Ascending aorta (tissue), 2 donors: ENCODE measurements at places on chromosomes 1 and 21. TPM values are rescaled to one million over a fixed set of nuclear protein-coding genes. Genes with fewer than 3 reads are reported as not detected.
A peak's percentile ranks its signal among the peaks of the same experiment; 100 is the strongest.

The KIFAP3 gene
- 12.6 TPM for total RNA-seq

The TP73 gene
- not detected for total RNA-seq

DNA sequence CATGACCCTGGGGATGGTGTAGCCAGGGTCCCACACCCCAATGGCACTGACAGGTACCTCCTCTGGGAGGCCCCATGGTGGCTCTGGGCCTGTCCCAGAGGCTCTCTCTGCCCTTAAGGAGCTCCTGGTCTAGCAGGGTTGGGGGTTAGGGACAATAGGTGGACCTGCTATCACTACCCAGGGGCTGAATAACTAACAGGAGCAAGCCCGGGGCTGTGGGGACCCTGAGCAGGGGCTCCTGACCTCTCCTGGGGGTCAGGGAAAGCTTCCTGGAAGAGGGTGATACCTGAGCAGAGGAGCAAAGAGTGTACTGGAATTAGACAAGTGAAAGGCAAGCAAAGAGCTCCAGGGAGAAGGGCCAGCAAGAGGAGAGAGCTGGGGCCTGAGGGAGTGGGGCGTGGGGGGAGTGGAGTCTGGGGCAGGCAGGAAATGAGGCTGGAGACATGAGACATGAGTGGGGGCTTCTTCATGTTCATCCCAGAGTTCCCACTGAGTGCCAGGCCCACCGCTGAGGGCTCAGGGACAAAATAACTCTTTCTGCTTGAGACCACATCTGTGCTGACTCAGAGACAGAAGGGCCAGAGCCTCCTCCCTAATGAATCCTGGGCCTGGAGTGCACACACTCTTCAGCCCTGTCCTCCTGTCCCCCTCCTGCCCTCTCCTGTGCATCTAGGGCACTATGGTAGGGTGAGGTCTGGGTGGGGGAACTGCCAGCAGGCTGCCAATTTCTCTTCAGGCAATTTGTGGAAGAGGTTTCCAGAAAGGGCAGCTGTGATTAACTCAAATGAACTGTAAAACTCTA is 517.6 kb downstream of the PTPRU start:
- H3K27me3 ChIP-seq, result no peaks in the 10 kb centered on the region
- H3K36me3 ChIP-seq, result no peaks in the 10 kb centered on the region
- no peak for DNase-seq
- H3K4me3 ChIP-seq, result no peak overlapping the region

- no peak for DNase-seq
- no peaks in the 10 kb centered on the region for H3K4me1 ChIP-seq
- no peaks in the 10 kb centered on the region for H3K27me3 ChIP-seq
- H3K36me3 ChIP-seq, result peaks cover 31% of the 10 kb centered on the region
- no peak overlapping the region for H3K27ac ChIP-seq
- H3K4me3 ChIP-seq, result no peak overlapping the region
Measured at GRCh38 chr1:10459184-10459583, 9.4 kb downstream of the CORT start.

DNA sequence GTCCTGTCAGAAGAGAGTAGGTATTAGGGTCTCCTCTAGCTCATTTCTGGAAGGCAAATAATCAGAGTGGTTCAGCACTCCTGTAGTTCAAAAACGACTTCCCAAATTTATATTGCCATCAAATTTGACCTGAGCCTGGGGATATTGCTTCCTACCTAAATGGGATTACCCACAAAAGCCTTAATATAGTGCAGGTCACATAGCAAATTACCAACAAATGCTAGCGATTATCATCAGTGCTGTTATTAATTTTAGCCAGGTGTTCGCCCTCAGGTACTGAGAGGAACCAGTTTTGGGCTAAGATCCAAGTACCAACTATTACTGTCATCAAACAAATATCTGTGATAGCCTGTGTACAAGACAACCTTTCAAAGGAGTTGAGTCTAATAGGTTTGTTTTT is 661.8 kb upstream of the PTBP2 start:
- no peaks in the 10 kb centered on the region for H3K4me1 ChIP-seq
- H3K36me3 ChIP-seq, result no peaks in the 10 kb centered on the region
- H3K27me3 ChIP-seq, result no peaks in the 10 kb centered on the region
- no peak for DNase-seq

DNA sequence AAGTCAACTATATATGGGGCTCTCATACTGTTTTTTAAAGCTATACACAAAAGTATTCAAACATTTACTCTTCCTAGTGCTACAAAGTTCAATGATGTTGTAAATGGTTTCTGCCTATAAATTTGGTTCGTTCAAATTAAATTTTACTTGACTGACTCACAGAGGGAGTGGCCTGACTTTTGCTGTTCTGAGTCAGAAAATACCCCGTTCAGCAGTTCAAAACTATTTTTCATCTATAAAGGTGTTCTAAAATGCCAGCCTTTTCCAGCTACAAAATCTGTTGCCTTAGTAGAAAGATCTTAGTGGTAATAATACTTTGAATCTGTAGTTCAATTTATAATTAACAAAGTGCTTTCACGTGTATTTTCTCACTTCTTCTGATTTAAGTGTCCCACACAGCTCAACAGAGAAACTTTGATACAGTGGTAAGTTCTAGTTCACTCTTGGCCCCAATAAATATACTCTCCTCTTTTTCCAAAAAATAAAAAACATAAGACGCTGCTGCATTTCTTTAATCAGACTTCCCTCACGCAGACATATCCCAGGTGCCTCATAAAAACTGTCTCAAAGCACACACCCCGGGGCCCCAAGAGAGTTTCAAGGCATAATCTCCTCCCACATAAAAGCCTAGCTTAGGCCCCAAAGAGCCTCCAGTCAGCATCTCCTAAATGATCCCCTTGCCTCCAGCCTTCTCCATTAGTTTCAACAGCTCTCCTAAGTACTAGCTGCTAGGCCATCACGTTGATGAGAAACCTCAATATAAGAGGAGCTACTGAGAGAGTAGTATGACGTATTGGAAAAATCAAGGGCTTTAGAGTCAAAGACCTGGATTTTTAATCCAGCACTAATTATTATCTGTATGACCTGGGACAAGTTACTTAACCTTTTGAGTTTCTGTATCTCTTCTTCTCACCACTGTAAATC is 3.2 kb downstream of the PTP4A2 start:
- peak overlapping the region; percentile 97 for H3K27ac ChIP-seq
- peak overlapping the region; percentile 85 for H3K4me3 ChIP-seq
- no peaks in the 10 kb centered on the region for H3K36me3 ChIP-seq
- no peak for DNase-seq
- H3K27me3 ChIP-seq, result no peaks in the 10 kb centered on the region
- H3K4me1 ChIP-seq, result peaks cover 22% of the 10 kb centered on the region

DNA sequence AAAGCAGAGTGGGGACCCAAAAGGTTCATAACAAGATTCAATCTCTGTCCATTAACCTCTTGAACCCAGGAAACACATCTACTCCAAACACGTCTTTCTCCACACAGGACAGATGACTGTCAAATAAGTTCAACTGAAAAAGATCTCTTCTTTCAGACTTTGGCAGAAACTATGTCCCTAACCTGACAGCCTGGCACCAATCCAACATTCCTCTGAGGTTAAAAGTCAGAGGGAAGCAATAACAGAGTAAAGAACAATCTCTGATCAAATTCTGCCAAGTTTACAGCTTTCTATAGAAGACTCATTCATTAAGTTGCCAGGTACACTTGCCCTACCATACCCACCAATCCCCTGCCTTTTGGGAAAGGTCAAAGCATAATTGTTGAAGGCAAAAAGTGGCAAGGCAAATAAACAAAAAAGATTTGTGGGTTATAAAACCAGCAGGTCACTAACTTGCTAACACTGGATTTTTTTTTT is 31.9 kb downstream of the OTUD7B start:
- no peaks in the 10 kb centered on the region for H3K4me1 ChIP-seq
- peaks cover 35% of the 10 kb centered on the region for H3K36me3 ChIP-seq
- no peak for DNase-seq
- no peak overlapping the region for H3K27ac ChIP-seq
- no peak overlapping the region for H3K4me3 ChIP-seq
- no peaks in the 10 kb centered on the region for H3K27me3 ChIP-seq

DNA sequence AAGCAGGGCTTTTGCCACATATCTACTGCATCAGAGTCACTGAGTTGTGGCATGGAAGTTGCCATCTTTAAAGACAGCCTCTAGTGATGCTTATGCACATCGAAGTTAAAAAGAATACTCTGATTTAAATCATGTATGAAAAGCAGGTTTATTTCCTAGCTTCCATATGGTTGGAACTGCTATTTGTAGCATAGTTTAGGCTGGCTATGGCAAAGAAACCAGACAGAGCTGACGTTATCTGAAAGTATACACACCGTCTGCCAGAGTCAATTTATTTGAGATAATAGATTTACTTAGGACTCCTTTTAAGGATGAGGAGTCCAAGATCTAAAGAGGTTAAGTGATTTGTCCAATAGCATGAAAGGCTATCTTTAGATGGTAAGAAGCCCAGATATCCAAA is 536.9 kb upstream of the ADGRL4 start:
- no peak overlapping the region for H3K27ac ChIP-seq
- no peak overlapping the region for H3K4me3 ChIP-seq
- no peak for DNase-seq
- H3K27me3 ChIP-seq, result no peaks in the 10 kb centered on the region
- no peaks in the 10 kb centered on the region for H3K36me3 ChIP-seq

DNA sequence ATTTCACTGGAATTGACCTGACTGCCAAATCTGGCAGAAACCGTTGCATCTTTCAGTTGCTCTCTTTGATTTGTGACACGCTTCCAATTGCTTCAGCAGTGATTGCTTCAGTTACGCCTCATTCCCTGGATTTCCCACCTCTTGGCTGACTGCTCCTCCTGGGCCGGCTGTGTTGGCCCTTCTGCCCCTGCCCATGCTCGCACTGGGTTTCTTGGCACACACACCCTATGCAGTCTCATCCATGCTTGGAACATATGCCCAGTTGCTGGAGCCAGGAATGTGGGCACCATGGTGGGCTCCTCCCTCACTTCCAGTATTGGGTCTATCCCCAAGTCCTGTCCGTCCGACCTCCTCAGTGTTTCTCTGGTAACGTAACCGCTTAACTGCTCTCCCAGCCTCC is 2.2 kb upstream of the ZBTB21 start:
- H3K27me3 ChIP-seq, result no peaks in the 10 kb centered on the region
- peak; percentile 63 for DNase-seq
- H3K4me3 ChIP-seq, result no peak overlapping the region
- H3K27ac ChIP-seq, result peak overlapping the region; percentile 1

DNA sequence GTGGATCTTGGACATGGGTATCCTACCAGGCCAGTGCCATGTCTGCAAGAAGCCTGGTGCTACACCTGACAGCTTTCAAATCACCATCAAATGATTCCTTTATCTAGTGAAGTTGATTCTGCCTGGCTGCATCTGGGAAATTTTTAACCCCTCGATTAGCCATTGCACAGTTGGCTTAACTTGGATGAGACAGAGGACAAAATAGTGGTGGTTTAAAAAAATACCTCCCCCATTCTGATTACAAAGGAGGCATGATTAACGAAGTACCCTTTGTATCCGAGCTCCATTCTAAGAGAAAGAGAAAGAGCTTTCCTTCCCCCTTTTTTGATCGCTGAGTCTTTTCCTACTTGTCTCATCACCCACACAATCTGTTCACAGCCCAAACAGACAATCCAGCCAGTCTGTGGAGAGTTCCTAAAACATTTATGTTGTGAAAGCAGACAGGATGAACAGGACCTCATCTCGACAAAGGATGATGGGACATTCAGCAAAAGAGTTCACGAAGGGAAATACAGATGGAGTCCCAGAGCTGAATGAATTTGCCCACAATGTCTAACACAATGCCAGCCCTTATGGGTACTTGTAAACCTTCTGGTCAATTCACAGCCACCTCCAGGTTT is 20.5 kb downstream of the WLS start:
- peaks cover 2% of the 10 kb centered on the region for H3K4me1 ChIP-seq
- no peaks in the 10 kb centered on the region for H3K27me3 ChIP-seq
- H3K27ac ChIP-seq, result no peak overlapping the region
- no peak for DNase-seq

DNA sequence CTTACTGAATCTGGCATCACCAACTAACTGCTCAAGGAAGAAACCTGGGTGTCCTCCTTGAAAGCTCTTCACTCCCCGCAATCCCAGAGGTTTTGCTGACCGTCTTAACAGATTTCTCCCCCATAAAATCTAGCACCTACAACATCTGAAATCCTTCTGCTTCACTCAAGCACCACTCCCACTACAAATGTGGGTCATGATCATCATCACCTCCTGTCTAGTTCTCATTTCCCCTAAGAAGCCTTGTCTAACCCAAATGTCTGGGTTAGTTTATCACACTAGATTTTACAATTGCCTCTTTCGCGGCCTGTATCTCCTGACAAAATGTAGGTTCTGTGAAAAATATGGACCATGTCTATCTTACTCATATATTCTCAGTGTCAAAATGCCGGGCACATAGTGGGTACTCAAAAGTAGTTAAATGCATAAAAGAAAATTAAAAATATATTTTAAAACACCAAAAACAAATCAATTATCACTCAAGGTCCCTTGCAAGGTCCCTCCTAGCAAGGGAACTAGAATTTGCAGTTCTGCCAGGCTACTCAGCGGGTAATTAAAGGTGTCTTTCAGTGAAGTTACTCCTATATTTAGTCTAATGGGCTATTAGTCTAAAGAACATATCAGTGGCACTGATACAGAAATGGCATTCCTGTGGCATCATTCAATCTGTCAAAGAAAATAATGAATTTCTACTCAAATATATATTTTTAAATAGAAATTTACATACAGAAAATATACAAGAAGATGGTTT is 19.6 kb downstream of the C21orf91 start:
- H3K4me1 ChIP-seq, result no peaks in the 10 kb centered on the region
- H3K27me3 ChIP-seq, result no peaks in the 10 kb centered on the region
- H3K4me3 ChIP-seq, result no peak overlapping the region
- no peak overlapping the region for H3K27ac ChIP-seq
- no peak for DNase-seq

DNA sequence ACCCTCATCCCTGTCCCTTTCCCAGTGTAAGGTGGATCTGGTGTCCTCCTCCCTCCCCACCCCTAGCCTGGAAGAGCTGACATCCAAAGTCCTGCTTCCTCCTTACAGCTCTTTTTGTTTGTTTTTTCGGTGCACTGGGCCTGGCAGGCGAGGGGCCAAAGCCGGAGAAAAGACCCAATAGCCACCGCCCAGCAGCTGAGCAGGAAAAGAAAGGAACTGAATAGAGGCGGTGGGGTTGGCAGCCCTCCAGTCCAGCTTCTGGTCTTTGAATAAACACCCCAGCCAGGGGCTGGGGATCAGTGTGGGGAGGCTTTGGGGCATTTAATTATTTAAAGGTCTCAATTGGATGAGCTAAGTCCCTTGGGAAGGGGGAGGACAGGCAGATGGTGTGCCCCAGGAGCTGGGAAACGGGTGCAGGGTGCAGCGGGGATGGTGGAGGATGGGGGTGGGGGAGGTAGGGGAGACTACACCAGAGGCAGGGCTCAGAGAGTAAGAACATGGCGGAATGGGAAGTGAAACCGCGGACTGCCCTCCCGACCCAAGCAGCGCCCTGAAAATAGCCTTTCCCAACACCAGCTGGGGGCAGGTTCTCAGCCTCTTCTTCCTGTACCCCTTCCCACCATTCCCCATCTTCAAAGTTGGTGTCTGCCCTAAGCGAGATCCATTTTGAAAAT is 20.2 kb downstream of the BTG2 start:
- no peak overlapping the region for H3K4me3 ChIP-seq
- peak overlapping the region; percentile 52 for H3K27ac ChIP-seq
- DNase-seq, result no peak
- H3K36me3 ChIP-seq, result no peaks in the 10 kb centered on the region
- H3K4me1 ChIP-seq, result peaks cover 28% of the 10 kb centered on the region
